ENCODE measurements at places on chromosomes 5 and 9. TPM values are rescaled to one million over a fixed set of nuclear protein-coding genes. Genes with fewer than 3 reads are reported as not detected.

DNA sequence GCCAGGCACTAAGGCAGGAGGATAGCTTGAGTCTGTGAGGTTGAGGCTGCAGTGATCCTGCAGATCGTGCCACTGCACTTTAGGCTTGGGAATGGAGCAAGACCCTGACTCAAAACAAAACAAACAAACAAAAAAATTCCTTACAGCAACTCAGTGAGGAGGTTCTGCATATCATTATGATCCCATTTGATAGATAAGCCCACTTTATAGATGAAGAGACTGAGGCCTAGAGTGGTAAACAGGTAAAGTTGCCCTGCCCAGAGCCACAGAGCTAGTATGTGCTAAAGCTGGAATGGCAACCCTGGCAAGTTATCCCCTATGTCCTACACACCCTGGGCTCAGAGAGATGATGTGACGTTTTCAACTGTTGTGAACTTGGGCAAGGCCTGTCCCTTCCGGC lies 7.2 kb downstream of the AIF1L start:
- no peak for DNase-seq

- DNase-seq: no peak
These were observed 41.2 kb downstream of the NSG2 start for GRCh38 chr5:174086751-174087150.

Gene JMY
- total RNA-seq: 25.7 TPM

- DNase-seq: no peak
These were observed 1100.4 kb upstream of the EDIL3 start for GRCh38 chr5:85484982-85485574.

Gene SETD9
- 20.3 TPM for total RNA-seq

DNA sequence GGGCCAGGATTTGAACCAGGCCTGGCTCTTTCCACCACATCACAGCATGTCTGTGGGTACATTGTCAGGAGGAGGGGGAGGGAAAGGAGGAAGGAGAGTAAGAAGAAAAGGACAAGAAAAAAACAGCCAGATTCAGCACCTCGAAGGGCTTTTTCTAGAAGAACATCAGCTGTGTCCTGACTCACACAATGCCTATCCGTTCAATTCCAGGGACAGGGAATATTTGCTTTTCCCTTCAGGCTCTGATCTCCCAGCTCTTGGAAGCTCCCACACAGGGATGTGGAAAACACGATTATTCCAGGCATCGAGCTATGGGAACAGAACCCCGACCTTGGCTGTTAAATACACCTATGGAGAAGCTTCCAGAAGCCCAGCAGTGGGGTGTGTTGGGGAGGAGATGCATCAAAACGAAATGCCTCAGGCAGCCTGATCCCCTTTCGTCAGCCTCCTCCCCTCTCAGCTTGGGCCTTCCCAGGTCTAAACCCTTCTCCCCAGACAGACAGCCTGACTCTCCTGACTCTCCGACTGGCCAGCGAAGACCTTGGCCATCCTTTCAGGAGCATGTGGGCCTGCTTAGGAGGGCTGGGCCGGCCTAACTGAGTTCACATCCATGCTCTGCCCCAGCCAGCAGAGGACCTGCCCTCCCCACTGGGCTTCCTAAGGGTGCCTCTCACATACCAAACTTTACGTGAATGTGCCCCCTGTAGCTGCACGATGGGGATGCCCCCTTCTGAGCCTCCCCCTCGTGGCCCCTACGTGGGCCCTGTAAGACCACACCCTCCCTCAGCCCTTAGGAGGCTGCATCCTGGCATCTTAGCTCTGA lies 54.4 kb downstream of the NEURL1B start:
- no peak for DNase-seq

DNA sequence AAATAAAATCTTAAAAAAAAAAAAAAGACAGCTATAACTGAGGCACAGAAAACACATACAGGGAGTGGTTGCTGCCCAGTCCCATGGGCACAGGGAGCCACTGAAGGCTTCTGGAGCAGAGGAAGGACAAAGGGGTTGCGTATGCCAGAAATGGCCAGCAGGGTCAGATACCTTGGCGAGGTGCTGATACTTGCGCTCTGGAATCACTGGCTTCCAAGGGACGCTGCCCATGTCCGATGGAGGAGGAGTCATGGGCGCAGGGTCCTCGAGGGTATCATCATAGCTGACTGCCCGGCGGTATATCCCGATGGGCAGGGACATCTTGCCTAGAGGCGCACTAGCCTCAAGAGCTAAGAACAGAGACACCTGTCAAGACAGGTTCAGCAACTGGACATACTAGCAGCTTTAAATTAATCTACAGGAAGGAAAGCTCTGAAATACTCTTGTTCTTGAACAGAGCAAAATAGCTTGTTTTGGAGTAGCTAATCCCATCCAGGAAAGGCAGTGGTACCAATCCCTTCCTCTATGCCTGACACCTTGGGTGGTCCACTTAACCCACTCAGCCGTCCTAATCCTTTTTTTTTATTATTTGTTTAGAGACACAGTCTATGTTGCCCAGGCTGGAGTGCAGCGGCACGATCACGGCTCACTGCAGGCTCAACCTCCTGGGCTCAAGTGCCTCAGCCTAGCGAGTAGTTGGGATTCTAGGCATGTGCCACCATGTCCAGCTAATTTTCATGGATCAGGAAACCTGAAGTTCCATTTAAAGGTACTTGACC lies 6.0 kb downstream of the KIAA1191 start:
- no peak for DNase-seq

Gene TRAF1
- total RNA-seq: 6.9 TPM

GRCh38 chr5:24444414-24444813 lies 200.4 kb downstream of the CDH10 start:
- no peak for DNase-seq

Gene PCDHB8
- total RNA-seq: 2.6 TPM

Gene IFNA10
- total RNA-seq: not detected
